H1 (cell line): ENCODE measurements at places on chromosomes 7 and 10. TPM values are rescaled to one million over a fixed set of nuclear protein-coding genes. Genes with fewer than 3 reads are reported as not detected.

FAM237B gene
- total RNA-seq: not detected in 2 replicates

DNA sequence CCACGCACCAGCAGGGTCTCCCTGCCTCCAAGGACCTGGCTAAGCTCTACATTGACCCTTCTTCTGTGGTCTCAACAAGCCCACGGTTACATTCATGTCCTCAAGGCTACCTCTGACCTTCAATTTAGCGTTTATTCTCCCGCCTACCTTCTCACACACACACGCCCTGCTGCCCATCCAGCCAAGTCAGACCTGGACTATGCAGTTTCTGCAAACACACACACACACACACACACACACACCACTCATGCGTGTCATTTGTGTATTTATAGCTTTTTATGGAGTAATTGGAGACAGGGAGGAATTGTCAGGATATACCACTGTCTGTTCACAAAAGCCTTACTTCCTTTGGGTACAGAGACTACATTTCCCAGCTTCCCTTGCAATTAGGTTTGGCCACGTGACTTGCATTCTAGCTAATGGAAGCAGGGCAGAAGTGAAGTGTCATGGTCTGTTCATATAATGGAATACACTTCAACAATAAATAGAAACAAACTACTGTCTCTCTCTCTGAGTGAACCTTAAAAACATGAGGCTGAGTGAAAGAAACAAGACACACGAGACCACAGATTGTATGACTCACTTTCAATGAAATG lies 53.8 kb upstream of the CPXM2 start:
- H3K27me3 ChIP-seq: no peaks in the 10 kb centered on the region
- no peaks in the 10 kb centered on the region for H3K36me3 ChIP-seq
- DNase-seq: no peak

GRCh38 chr10:62047960-62048383 lies 146.5 kb downstream of the ARID5B start:
- H3K4me3 ChIP-seq: no peak overlapping the region
- H3K27me3 ChIP-seq: no peaks in the 10 kb centered on the region
- no peaks in the 10 kb centered on the region for H3K36me3 ChIP-seq
- no peak for DNase-seq
- peaks cover 12% of the 10 kb centered on the region for H3K4me1 ChIP-seq

DNA sequence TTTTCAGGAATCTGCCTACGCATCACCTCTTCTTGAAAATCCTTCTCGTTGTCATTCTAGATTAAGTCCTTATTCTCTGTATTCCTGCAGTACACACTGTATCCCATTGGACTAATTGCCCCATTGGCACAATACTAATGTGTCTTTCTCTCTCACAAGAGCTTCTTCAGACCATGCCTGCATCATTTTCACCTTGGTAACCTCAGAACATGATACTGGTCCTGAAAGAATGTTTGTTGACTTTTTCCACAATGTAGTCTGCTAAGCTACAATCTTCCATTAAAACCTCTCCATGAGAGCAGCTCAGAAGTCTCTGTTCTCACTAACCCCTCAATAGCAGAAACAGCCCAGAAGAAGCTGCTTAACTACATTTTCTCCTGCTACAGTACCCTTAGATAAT lies 270.7 kb downstream of the PCDH15 start:
- no peak for DNase-seq
- H3K36me3 ChIP-seq: no peaks in the 10 kb centered on the region
- no peak overlapping the region for H3K4me3 ChIP-seq
- no peaks in the 10 kb centered on the region for H3K4me1 ChIP-seq
- no peak overlapping the region for H3K27ac ChIP-seq
